Ecto neural progenitor cell (in vitro differentiated cells): ENCODE measurements at places on chromosomes 13 and 19.
A peak's percentile ranks its signal among the peaks of the same experiment; 100 is the strongest.

DNA sequence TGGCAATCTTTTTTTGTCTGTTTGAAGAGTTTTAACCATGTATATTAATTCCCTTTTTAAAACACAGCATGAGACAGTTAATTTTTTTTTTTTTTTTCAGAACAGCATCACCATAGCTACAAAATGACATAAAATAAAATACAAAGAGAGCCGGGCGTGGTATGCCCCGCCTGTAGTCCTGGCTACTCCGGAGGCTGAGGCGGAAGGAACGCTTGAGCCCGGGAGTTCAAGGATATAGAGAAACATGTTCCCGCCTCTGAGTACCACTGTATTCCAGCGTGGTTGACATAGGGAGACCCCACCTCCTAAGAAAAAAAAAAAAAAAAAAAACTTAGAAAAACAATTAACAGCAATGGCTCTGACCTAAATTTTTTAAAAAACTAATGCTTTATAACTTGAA is 10.0 kb upstream of the INSR start:
- no peak for DNase-seq

- DNase-seq, result no peak
Observed at GRCh38 chr19:3140667-3141038, 4.8 kb downstream of the GNA15 start.

- DNase-seq, result no peak
Observed at GRCh38 chr13:48618937-48619336, 34.8 kb upstream of the CYSLTR2 start.

DNA sequence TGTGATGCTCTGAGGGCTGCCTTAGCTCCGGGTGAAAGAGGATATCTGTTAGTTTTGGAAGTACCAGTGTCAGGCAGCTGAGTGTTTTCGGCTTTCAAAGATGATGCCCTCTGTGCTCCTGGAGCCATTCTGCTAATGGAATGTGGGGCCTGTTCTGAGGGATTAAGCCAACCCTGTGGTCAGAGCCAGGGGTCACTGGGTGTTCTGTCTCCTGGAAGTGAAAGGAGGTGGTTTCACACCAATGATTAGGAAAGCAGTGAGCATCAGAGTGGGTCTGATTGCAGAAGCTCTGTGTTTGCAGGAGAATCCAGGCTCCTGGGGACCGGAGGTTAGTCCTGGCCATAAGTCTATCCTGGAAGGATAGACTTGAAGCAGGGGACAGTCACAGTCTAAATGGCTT is 94.6 kb downstream of the UQCRFS1 start:
- no peak for DNase-seq

- no peak for DNase-seq
Observed at GRCh38 chr19:58350871-58351557, 2.3 kb downstream of the A1BG start.

DNA sequence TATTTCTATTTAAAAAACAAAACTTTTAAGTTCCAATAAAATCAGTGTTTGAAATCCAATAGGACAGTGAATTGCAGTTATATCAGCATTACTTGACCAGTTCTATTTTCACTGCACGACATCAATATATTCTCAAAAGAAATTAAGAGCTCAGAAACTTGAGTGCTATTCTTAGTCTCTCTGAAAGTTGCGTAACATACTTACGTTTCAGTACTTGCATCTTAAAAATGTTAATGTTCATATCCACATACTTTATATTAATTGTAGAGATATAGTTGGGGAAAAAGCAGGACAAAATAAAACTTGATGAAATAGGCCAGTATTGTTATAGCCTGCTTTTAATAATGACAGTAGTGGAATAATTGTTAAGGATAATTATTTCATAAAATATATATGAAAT is 720.5 kb upstream of the PCDH9 start:
- DNase-seq, result no peak

DNA sequence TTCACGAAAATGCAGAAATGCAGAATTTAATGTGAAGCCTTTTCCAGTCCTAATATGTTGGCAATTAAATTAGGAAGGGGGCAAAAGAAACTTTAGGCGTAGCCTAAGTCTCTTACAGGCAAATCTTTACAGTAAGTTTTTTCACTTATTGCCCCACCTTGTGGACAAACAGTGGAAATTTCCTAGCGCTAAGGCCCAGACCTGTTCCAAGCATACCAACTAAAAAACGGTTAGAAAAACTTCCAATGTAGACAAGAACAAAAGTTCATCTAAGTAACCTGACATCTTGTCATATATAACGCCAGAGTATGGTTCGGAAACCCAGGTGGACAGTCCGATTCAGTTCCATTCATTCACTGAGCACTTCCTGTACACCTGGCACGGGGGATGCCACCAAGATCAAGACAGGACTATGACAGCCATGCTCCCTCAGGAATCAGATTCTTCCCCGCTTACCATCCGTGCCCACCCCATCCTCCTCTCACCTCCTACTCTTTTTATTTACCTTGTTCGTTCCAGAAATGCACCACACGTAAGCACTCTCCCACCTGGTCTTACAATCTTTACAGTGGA is 4.9 kb downstream of the ZAR1L start:
- no peak for DNase-seq

DNA sequence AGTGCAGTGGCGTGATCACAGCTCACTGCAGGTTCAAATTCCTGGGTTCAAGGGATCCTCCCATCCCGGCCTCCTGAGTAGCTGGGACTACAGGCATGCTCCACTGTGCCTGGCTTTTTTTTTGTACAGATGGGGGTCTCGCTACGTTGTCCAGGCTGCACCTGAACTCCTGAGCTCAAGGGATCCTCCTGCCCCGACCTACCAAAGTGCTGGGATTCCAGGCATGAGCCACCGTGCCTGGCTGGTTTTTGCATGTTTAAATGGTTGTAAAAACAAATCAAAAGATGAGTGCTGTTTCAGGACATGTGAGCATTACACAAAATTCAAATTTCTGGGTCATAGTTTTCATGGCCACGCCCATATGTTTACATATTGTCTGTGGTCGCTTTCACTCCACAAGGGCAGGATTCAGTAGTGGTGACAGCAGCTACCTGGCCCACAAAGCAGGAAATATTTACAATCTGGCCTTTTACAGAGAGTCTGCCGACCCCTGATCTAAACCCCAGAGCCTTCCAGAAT is 5.3 kb downstream of the MATK start:
- no peak for DNase-seq

DNA sequence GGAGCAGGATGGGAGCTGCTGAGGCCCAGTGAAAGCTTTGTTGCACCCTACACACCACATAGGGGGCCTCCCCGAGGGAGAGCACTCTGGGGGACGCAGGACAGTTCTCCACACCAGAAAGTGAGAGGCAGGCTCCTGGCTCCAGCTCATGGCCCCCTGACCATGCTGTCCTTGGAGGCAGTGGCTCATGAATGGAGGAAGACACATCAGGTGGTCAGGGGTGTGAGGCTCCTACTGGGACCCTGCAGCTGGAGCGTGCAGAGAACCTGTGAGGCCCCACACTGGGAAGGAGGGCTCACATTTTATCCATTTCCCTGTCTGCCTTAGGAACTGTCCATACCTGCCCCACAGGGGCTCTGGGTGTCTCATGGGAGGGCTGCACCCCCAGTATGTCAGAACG is 85.3 kb downstream of the ZNF536 start:
- no peak for DNase-seq

- DNase-seq, result no peak
Observed at GRCh38 chr13:99527301-99527700, 26.0 kb downstream of the TM9SF2 start.

GRCh38 chr19:58476498-58477015 is 405 bp downstream of the ZNF446 start:
- no peak for DNase-seq

- DNase-seq, result no peak
Observed at GRCh38 chr19:18091217-18091608, 4.5 kb upstream of the IL12RB1 start.

DNA sequence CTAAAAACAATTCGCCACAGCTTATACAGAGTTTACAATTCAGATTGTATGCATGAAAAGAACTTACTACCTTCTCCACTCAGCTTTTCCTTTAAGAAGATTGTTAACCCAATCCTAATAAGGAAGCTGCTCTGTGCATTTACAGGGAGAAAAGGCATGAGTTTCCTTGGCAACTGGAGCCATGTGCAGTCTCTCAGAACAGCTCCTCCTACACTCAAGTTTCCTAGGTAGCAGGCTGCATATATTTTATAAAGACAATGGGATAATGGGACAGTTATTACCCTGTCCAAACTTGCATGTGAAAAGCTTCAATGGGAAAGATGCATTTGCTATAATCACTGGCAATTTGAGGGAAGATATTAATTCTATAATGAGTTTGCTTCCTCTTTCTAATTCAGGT is 125.5 kb upstream of the TRPC4 start:
- no peak for DNase-seq

GRCh38 chr13:33870046-33870668 is 52.2 kb downstream of the RFC3 start:
- DNase-seq, result no peak

- DNase-seq, result no peak
Observed at GRCh38 chr13:107358866-107359265, 790.9 kb upstream of the ARGLU1 start.

- DNase-seq, result peak; percentile 95
Observed at GRCh38 chr19:10353793-10354391, 14.5 kb upstream of the ICAM3 start.

DNA sequence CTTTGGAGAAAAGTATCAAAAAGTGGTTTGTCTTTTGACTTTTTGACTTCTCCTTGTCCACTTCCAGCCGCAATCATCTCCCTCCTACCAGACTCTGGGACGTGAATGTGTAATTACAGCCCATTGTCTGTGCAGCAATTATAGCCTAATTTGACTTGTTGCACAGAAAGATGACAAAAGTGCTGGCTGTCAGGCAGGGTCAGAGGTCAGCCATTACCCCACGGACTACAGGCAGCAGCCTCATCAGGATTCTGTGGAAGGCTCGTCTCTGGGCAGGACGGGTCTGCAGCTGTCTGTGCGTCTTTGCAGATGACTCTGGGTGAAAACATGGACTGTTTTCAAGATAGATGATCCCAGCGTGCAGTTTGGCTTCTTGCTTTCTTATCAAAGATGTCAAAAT is 102.2 kb upstream of the EDNRB start:
- peak; percentile 62 for DNase-seq

DNA sequence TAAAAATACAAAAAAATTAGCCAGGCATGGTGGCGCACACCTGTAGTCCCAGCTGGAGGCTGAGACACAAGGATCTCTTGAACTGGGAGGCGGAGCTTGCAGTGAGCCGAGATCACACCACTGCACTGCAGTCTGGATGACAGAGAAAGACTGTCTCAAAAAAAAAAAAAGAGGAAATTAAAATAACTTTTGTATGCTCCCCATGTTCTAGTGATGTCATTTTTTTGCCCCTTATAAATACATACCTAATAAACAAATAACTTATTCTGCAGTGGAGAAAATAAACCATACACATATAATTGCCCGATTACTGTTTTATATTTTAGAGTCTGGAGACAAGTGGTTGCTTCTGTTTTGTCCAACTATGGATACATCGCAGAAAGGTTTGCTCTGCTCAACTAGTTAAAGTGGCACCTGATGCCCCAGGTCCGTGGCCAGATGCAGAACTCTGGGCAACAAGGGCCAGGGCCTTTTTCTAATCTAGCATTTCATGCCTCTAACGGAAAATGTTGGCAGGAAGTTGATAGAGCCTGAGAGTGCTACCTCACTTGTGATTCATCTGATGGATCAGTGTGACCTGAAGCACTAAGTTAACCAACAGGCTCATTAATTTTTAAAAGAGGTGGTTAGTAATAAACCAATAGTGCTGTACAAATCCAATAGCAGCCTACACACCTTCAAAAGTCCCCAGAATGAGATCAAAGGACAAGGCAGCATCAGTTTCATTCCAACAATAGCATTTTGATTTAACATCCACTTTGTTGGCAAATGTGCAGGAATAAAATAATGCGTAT is 18.8 kb downstream of the UBE2L5 start:
- DNase-seq, result no peak

GRCh38 chr19:31018936-31019335 is 330.3 kb downstream of the TSHZ3 start:
- no peak for DNase-seq

GRCh38 chr19:51131780-51132680 is 7.3 kb downstream of the SIGLEC9 start:
- no peak for DNase-seq

DNA sequence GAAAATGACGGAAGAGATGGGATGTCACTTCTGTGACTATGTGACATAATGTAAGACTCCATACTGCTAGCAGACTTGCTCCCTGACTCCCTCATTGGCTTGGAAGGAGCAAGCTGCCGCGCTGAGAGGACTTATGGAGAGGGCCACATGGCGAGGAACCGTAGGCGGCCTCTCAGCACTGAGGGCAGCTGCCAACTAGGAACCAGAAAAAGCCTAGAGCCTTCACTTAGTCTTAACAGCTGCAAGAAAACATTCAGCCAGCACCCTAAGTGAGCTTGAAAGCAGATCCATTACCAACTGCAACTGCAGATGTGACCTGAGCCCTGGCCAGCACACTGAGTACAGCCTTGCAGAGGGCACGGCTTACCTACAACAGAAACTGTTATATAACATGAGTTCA is 33.9 kb downstream of the USP12 start:
- no peak for DNase-seq

GRCh38 chr13:37102896-37103295 is 2.6 kb downstream of the CSNK1A1L start:
- no peak for DNase-seq

GRCh38 chr19:6678690-6679109 is 8.7 kb upstream of the TNFSF14 start:
- no peak for DNase-seq

GRCh38 chr19:19445911-19446361 is 40.5 kb downstream of the GATAD2A start:
- no peak for DNase-seq

- no peak for DNase-seq
Observed at GRCh38 chr13:47457626-47458025, 543.4 kb downstream of the SUCLA2 start.

DNA sequence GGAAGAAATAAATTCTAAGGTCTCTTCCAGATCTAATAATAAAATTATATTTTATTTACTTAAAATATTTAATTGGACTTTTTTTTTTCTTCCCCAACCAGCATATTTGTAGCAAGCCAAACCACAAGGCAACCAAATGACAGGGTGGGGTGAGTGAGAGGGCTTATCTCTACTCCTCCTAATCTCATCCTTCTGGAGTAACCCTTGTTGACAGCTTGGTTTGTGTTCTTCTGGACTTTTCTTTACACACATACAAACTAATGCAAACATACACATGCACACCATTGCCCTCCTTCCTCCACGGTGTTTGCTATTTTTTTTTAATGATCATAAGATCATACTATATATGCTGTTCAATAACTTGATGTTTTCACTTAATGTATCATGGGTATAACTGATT is 383.1 kb downstream of the DLEU7 start:
- DNase-seq, result no peak

GRCh38 chr13:48437371-48437770 is 24.5 kb upstream of the LPAR6 start:
- DNase-seq, result no peak

GRCh38 chr13:44302940-44303575 is 70.6 kb upstream of the SERP2 start:
- no peak for DNase-seq

DNA sequence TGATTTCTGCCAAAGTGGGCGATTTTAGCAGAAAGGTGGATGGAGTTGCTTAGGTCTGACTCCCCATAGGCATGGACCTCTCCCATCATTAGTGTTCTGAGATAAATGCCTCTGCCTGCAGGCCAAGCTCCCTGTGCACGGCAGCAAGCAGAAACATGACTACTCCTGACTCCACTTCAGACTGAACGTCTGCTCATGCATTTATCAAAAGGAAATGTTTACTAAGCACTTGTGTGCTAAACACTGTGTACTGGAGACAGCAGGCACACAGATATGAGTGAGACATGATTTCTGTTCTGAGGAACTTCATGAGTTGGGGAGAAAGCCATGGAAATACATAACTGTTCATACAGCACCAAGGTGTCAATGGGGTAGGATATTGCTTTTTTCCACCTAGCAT is 149.6 kb downstream of the MIPEP start:
- DNase-seq, result no peak
